ENCODE measurements at places on chromosomes 6 and 20. TPM values are rescaled to one million over a fixed set of nuclear protein-coding genes. Genes with fewer than 3 reads are reported as not detected.

The TNFRSF6B gene
- total RNA-seq, result 0.36 TPM

The PLAGL1 gene
- total RNA-seq, result 35.2 TPM

The SMLR1 gene
- total RNA-seq, result not detected

The MYH7B gene
- not detected for total RNA-seq

The SLC35F1 gene
- not detected for total RNA-seq

- no peak for DNase-seq
Observed at GRCh38 chr20:63736893-63737694, 630 bp downstream of the LIME1 start.

DNA sequence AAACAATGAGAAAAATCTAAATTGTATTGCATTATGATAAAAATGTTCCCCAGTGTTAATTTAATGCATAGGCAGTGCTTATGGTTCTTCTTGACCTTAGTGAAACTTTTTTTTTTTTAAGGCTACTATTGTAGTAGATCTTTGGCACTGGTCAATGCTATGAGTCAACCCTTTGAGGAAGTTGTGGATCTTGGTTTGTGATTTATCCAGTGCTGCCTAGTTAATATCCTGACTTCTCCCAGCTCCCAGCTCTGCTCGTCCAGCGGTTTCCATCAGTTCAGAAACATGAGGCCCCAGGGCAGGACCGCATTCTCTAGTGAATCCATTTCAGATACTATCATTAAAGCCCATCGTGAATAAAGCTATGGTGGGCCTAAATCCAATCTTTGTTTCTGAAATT lies 364.5 kb upstream of the JARID2 start:
- peak; percentile 85 for DNase-seq

DNA sequence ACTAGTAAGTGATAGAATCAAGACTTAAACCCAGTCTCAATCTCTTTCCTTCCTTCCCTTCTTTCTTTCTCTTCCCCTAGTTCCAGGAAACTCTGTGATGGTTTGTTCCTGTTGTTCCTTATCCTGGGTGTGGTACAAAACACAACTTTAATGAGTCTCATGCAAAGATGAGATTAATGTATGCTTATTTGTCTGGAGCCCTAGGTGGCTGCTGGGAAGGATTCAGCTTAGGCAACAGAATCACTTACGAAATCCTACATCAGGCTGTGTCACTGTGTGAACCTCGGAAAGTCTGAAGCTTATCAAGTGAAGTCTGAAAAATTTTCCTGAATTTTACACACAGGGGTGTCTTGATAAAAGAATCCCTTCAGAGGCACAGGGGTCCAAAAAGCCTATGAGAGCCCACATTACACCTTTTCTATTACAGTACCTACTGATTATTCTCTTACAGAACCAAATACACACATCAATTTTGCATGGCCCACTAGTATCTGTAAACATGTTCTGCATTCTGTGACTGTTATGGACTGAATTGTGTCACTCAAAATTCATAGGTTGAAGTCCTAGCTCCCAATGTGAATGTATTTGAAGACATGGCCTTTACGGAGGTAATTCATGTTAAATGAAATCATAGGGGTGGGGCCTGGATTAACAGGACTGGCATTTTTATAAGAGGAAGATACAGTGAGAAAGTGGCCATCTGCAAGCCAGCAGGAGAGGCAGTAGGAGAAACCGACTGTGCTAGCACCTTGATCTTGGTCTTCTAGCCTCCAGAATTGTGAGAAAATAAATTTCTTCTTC lies 144.7 kb downstream of the MYB start:
- DNase-seq, result no peak

DNA sequence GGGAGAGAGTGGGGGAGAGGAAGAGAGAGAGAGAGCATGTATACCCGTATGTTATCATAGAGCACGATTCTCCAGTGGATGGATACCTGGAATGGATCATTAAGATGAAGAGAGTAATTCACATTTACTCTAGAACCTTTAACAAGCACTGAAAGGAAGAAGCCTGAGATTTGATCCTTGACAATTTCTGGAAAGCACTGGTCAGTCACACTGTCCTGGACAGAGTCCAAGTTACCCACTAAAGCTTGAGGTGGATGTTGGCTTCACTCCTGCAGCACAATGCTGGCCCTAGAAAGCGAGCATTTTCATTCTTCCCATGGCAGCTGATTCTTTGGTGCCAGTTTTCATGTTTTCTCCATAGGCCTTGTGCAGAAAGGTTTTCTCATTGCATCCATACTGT lies 25.6 kb downstream of the NFYA start:
- peak; percentile 23 for DNase-seq

GRCh38 chr6:27836783-27837624 lies 75.2 kb downstream of the OR2B2 start:
- DNase-seq, result peak; percentile 90

GRCh38 chr6:107532706-107533105 lies 42.8 kb downstream of the SOBP start:
- no peak for DNase-seq

- no peak for DNase-seq
Observed at GRCh38 chr20:5797843-5798462, 47.8 kb downstream of the SHLD1 start.

DNA sequence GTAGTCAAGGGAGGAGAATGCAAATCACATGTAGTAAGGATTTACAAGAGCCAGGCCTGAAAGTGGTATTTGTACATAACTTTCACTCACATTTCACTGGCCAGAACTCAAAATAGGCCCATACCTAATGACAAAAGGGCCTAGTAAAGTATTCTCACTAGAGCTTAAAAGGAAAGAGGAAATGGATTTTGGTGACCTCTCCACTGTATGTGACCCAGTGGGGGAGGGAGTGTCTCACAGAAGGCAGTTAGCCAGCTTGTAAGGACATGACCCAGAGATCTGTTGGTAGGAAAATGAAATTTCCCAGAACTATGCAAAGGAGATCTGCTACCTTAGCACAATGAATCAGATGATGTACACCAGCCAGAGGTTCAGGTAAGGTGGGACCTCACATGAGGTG lies 124.4 kb downstream of the PTPRT start:
- no peak for DNase-seq

DNA sequence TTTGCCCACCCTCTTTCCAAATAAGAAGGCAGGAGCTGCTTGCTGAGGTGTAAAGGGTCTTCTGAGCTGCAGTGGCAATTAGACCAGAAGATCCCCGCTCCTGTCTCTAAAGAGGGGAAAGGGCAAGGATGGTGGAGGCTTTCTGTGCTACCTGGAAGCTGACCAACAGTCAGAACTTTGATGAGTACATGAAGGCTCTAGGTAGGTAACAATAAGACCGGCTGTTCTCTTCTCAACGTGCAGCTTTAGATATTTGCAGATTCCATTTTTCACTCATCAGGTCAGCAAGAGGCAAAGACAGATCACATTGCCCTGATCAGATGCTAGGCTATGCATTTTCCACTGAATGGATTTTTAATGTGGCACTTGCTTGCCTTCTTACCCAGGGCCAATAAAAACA lies at the start of gene FABP7:
Gene FABP7, plus strand, starts transcription at position 50 of the 400 bp plus-strand sequence. Its CDS starts 79 bp downstream, at position 129.
- no peak for DNase-seq

DNA sequence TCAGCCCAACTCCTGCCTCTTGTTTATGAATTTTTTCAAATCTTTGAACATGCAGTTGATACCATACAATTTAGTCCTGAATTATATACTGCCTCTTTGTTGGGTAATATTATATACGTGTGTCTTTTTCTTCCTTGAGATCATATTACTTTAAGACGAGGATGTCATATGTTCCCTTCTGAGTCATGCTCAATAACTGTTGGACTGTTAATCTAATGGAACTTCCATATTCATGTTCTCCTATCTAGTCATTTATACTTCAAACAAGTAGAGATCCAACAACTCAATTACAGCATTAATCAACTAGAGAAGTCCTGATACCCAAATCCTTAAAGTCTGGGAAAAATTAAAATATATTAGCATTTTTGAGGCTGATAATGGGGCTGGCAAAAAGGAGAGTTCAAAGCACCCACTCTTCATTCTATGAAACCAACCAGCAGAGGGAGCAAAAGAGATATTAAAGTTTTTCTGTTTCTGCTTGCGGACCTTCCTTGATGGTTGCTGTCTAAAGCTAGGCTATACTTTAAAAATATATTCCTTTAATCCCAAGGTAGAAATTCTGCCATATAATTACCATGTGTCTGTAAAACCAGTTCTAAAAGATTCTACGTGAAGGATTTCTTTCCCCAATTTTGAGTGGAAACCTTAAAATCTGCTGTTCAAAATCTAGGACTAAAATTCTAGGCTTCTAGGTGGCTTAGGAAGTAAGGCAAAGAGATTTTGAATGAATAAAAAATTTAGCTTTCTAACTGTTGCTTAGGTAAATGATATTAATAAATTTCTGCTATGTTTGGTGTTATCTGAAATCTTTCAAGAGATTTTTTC lies 498.9 kb downstream of the BCKDHB start:
- peak; percentile 64 for DNase-seq

DNA sequence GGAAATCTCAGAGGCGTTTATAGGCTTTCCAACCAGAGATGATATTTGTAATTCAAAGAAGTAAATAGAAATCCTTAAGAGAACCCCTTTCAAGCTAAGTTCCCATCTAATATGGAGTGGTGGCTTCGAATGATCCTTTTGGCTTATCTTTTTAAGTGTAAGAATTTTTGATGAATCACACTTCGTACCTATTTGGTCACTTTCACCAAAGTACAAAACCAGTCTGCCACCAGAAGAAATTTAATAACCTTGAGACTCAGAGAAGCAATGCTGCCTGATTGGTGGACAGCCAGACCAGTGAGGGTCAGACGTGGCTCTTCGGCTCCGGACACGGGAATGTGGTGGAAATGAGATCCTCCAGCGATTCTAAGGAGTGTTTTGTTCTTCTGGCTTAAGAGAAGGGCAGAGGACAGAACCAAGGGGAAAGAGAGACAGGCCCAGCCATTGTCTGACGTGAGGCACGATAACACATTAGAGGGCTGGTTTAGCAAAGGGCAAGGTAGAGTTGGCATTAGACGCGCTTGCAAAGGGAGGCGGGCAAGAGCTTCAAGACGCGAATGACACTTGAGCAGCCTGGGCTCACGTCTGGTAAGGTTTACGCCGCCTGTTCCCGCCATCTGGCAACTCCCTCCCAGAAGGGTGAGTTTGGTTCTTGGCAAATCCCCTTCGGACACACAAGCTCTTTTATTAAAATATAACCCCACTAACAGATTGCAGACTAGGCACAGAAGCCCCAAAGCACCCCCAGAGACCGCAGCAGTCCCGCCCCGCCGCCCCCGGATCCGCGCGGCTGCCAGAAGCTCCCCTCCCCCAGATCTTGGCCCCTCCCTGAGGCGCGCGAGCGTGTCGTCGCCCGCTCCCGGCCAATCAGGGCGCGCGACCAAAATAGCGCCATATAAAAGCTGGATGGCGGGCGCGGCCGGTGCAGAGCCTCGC lies 50.0 kb upstream of the EZR start:
- DNase-seq, result peak; percentile 54

- no peak for DNase-seq
Observed at GRCh38 chr6:70657706-70658105, 10.0 kb upstream of the SMAP1 start.

- no peak for DNase-seq
Observed at GRCh38 chr20:48210111-48211027, 425.1 kb upstream of the SULF2 start.

DNA sequence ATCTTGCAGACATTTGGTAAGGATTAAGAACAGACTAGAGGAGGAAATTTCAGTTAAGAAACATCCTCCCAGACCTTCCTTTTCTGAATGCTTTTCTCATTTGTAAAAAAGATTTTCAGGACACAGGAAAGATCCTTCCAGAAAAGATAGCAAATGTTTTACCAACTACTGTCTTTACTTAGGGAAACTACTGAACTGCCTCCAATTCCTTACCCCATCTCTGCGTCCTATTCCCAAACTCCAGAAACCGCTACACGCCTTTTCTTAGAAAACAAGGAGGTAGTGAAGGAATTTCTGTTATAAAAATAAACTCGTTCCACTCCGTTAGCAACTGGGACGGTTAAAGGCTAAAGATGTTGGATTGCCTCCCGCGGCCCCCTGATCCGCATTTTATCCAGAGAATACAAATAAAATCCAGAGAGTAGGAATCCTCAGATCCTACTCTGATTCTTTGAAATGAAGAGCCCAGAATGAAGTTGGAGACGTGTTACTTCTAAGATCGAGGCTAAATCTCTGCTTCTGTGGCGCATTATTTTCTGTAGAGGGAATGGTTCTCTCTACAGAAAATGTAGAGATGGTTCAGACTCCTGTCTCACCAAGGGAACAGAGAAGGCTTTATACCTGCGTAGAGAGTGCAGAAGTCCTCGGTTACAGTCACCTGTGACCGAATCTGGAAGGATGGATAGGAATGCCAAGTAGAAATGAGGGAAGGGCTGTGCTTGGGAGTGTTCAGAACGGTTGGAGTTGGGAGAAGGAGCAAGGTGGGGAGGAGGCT lies 133.0 kb downstream of the GPX5 start:
- DNase-seq, result peak; percentile 16

- no peak for DNase-seq
Observed at GRCh38 chr6:73104921-73105320, 120.4 kb downstream of the KHDC1L start.

- peak; percentile 60 for DNase-seq
Observed at GRCh38 chr20:46568570-46569129, 18.2 kb upstream of the OCSTAMP start.

DNA sequence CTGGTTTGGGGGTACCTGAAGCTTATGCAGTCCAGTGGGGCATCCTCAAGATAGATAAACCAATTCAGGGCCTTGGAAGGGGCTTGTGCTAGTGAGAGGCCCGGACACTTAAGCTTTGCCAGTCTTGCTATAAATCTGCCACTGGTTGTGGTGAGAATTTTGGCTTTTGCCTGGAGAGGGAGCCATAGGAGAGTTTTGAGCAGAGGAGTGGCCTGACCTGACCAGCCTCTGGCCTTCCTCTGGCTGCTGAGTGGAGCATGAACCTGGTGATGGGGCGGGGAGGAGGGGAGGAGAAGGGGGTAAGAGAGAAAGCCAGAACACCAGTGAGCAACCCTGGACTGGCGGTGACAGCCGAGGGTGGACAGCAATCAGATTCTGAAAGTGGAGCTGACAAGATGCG lies 7.1 kb downstream of the TMEM74B start:
- no peak for DNase-seq

- DNase-seq, result no peak
Observed at GRCh38 chr20:14979453-14979986, 642.1 kb upstream of the FLRT3 start.

DNA sequence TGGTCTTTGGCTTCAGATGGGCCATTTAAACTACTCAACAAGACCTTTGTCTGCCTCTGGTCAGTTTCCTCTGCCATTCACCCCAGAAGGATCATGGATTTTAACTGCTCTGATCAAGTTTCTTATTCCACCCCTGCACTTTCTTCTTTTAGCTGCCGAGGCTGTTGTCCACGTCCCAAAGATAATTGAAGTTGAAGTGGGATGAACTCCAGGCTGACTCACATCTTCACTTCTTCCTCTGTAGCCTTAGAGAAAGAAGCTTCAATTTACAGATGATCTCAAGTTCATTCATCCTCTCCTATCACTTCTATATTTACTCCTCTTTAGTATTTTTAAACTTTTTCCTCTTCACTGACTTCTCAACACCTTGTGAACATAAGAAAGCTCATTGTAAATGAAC lies 651.6 kb downstream of the UTRN start:
- DNase-seq, result no peak

GRCh38 chr6:155454008-155454407 lies 1.6 kb downstream of the NOX3 start:
- DNase-seq, result no peak
